ENCODE measurements at places on chromosomes 5 and 9.

DNA sequence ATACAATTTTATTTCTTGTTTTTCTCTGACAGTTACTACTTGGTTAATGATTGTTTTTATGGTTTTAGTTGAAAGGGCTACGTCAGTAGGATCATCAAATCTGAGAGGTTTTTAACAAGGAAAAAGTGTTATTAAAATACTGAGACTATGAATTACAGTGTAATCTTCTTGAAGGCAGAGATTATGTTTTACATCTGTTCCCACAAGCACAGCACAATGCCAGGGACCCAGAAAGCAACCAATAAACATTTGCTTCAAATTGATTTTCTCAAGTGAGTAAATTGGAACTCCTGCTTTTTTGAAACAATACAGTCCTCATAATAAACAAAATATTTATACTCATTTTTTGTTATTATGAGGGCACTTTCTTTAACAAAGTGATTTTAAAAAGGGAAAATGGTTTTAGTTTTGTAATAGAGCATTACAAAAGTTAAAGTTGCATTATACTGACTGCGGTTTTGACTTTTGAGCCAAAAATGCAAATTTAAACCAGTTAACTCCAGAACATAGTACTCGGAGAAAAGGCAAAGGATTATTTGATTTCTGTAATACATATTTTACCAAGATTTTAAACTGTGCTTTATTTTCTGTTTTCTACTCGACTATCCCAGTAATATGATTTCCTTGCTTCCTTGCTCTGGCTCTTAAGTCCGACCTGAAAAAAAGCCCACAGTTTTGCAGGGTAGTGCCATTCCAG, 176.9 kb downstream of the GDNF start:
- no peak for DNase-seq

GRCh38 chr5:14213813-14214585, 70.9 kb downstream of the TRIO start:
- no peak for DNase-seq

GRCh38 chr5:9878206-9878605, 248.1 kb upstream of the TAS2R1 start:
- no peak for DNase-seq

GRCh38 chr9:69211424-69212036, 37.5 kb downstream of the TJP2 start:
- no peak for DNase-seq

- no peak for DNase-seq
These were observed 957.3 kb downstream of the CDH12 start for GRCh38 chr5:21895766-21896350.

GRCh38 chr5:177444106-177445051, 2.2 kb upstream of the PRR7 start:
- DNase-seq, result no peak

- DNase-seq, result no peak
These were observed 21.7 kb upstream of the DOLPP1 start for GRCh38 chr9:129058965-129059795.

- no peak for DNase-seq
These were observed 78.0 kb downstream of the OSMR start for GRCh38 chr5:38923661-38924451.

GRCh38 chr5:147208134-147208533, 26.7 kb upstream of the STK32A start:
- no peak for DNase-seq

- DNase-seq, result no peak
These were observed 33.7 kb downstream of the TGFBR1 start for GRCh38 chr9:99138424-99139284.

DNA sequence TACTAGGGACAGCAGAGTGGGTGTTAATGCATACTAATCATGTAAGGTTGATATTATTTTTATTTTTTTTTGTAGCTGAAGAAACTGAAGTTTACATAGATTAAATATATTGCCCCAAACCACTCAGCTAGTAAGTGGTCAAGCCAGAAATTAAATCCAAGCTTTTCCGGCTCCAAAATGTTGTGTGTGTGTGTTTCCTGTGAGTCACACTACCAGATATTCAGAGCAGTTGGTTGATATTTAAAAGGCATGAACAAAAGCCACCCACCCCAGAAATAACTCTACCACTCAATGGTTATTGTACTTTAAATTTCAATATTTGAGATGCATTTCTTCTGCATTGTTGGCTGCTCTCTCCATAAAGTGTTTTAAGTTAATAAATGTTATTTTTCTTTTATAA, 29.5 kb downstream of the KCNN2 start:
- no peak for DNase-seq

DNA sequence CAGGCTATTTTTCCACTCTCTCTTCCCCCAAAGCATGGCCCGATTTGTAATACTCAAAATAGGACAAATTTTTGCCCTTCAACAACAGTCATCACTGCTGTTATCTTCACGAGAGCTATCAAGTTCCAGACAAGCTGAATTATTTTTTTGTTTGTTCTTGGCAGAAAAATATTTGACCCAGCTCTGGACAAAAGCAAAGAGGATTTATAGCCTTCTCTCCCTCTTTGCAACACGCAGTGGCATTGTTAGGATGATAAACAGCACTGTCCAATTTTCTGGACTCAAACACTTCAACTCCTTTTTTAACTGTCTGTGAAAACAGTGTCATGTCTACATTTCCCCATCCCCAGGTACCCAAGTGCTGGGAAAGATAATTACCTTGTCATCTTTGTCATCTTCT, 160.3 kb downstream of the SLF1 start:
- DNase-seq, result no peak

GRCh38 chr5:173742432-173742816, 126.0 kb upstream of the BOD1 start:
- DNase-seq, result no peak

DNA sequence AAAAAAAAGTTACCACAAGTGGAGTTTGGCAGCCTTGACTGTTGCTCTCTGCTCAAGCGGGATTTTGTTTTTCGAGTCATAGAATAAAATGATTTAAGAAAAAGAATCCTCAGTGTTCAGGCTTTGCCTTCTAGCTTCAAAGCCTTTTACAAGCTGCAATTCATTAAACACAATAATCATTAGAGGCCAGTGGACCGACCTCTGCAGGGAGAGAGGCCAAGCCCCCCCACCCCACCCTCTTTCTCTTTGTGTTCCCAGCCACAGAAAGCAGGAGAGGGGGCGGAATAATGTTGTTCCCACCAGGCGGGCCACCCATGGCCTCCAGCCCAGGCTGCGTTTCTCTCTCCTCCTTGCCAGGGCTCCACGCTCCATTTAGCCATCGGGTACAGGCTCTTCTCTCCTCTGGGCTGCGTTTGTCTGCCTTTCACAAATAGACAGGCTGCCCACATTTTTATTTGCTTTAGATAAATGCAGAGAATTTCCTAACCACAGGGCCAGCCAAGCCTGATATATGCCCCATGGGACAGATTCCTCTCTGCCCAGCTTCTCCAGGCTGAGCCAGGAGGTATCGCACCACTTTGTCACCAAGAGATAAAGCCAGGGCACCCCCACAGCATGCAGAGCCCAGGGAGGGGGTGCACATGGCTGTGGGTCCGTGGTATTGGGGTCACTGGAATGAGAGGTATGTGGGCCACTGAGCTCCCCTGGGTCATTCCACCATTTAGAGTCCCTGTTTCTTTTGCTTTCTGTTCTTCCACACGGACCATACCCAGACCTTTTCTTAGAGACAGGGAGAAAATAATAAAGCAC, 318.8 kb downstream of the PIK3R1 start:
- DNase-seq, result peak; percentile 95

DNA sequence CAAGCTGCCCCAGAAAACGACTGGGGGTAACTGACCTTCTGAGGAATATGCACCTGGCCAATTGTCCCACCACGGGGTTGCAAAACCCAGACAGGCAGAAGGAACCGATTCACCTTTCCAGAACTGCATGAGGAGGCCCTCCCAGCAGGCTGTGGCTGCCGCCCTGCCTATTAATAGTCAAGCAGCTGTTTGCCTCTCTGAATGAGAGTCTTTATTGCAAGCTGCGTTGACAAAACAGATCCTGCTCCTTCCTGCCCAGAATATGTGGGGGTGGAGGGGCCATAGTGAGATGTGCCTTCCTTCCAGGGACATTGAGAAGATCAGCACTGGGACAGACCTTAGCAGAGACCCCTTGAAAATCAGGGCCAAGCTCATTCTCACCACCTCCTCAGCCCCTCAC, 18.3 kb upstream of the TCOF1 start:
- DNase-seq, result no peak

DNA sequence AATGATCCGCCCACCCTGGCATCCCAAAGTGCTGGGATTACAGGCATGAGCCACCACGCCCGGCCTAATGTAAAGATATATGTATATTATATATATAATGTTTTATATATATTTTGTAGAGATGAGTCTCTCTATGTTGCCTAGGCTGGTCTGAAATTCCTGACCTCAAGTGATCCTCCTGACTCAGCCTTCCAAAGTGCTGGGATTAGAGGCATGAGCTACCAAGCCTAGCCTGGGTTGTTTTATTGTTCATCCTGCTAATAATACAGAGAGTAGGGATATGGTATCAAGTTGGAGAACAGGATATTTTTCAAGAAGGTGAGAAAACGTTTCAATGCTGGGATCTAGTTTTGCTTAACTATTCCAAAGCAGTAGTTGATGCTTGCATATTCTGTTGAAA, 2.9 kb downstream of the SEC24A start:
- DNase-seq, result no peak

GRCh38 chr5:25950681-25951080, 1087.7 kb downstream of the CDH9 start:
- no peak for DNase-seq

DNA sequence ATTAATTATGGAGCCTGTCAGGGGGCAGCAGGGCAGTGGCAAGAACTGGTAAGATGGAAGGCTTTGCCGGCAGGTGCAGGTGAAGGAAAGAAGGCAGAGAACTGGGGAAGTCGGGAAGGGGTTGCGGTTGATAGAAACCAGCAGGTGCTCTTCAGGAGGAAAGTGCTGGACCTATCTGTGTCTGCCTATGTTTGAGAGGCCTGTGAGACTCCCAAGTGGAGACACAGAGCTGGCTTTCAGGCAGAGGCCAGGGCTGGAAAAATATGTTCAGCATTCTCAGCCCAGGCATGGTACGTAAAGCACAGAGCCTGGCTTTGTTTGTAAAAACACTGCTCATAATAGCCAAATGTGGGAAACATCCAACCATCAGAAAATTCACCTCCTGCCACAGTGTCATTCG, 69.5 kb downstream of the S1PR3 start:
- DNase-seq, result no peak

DNA sequence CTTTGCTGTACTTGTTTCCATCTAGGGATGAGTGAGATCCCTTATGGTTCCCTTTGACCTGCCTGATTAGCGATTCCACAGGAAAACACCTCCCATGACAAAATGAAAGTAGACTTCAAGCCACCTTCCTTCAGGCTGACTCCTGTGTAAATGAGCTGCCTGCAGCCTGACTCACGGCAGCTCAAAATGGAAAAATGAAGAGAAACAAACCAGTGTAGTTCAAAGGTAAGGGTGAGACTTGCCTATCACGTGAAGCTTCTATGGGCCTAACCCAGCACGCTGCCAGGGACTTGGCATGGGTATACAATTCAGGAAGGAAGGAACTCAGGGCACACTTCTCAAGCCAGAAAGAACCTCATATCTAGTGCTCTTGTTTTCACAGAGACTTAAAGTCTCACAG, 110.1 kb upstream of the LRRTM2 start:
- DNase-seq, result no peak

DNA sequence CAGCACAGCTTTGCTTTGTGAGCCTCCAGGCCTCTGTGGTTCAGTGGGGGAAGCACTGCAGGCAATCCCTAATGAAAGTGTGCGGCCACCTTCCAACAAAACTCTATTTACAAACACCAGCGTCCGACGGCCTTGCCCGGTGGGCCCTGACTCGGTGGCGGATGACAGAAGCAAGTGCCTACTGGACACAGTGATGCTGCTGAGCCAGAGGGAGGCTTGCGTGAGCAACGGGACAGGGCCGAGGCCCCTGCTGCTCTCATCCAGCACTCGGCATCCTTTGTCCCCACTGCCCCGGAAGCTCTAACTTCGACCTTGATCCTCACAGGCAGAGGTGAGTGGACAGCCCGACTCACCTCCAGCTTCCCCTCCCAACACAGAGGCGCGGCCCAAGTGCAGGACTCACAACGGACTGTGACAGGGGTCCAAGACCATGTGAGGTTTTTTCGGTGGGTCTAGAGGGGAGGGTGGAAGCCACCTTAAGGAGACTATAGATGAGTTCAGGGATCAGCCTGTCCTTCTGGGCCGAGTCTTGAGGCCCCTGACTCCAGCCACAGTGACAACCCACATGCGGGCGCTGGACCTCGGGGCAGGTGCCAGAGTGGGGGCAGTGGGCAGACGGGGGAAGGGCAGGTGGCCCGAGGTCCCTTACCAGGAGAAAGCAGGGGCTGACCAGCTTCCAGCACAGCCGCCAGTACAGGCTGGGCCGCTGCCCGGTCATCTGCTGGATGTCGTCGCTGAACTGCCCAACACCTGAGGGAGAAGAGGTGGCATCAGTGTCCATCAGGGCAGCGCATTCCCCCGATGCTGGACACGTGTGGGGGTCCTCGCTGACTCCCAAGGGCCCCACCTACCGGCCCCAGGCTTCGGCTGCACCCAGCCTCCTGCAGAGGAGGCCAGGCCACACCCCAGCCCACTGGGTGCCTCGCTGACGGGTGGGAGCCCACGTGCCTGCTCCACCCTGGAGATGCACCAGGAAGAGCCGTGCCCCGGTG, 39.4 kb downstream of the SLC6A3 start:
- no peak for DNase-seq

GRCh38 chr9:30851600-30851999, 1532.8 kb upstream of the ACO1 start:
- no peak for DNase-seq

DNA sequence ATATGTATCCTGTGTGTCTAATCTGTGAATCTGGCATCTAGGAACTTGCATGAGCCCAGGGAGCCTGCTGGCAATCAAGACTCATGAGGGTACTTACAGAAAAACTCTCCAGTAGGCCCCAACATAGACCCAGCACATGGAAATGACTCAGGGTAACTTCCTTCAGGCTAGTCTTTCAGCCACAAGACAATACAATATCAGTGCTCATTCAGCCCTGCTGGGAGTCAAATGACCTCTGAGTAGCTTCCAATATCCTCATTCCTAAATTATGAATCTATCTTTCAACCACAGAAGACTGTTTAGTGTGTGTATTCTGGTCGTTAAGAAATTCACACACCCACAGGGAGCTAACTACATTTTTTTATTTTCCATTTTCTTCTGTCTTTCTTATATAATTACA, 1273.0 kb downstream of the EFNA5 start:
- no peak for DNase-seq

Data from NCI-H187 (cell line).